ENCODE measurements at places on chromosomes 12 and 14.

- no peaks in the 10 kb centered on the region for H3K4me1 ChIP-seq
- no peak overlapping the region for H3K4me3 ChIP-seq
- 0 out of 2 replicates have a peak, but pooled peaks cover 1% of the 10 kb centered on the region for H3K27me3 ChIP-seq
Measured at GRCh38 chr14:50082308-50082742, 34.0 kb downstream of the VCPKMT start.

DNA sequence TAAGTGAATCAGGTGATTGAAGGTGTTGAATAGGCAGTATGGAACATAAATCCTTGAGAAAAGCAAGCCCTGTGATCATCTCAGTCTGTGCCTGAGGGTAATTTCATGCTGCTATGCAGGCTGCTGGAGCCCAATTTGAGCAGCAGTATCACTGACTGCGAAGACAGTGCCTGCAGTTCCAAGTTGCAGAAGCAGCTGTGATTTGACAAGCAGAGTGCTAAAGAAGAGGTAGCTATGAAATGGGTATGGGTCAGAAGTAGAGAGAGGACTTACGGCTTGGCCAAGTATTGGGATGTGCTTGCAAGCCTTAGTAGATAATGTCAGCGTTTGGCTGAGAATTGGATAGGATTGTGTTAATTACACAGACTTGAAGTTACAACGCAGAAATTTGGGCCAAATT lies 22.5 kb downstream of the PIK3C2G start:
- no peak overlapping the region for H3K27ac ChIP-seq
- no peaks in the 10 kb centered on the region for H3K36me3 ChIP-seq
- no peak for DNase-seq
- no peaks in the 10 kb centered on the region for H3K4me1 ChIP-seq
- no peaks in the 10 kb centered on the region for H3K27me3 ChIP-seq

- no peaks in the 10 kb centered on the region for H3K4me1 ChIP-seq
- no peaks in the 10 kb centered on the region for H3K36me3 ChIP-seq
- no peak overlapping the region for H3K27ac ChIP-seq
- DNase-seq, result no peak
Measured at GRCh38 chr14:71472356-71473340, 459.6 kb upstream of the RGS6 start.

- 0 out of 2 replicates have a peak, but pooled peaks cover 1% of the 10 kb centered on the region for H3K36me3 ChIP-seq
- no peaks in the 10 kb centered on the region for H3K27me3 ChIP-seq
- peaks cover 51% of the 10 kb centered on the region for H3K4me1 ChIP-seq
Measured at GRCh38 chr12:95767703-95768102, 22.9 kb downstream of the NTN4 start.

DNA sequence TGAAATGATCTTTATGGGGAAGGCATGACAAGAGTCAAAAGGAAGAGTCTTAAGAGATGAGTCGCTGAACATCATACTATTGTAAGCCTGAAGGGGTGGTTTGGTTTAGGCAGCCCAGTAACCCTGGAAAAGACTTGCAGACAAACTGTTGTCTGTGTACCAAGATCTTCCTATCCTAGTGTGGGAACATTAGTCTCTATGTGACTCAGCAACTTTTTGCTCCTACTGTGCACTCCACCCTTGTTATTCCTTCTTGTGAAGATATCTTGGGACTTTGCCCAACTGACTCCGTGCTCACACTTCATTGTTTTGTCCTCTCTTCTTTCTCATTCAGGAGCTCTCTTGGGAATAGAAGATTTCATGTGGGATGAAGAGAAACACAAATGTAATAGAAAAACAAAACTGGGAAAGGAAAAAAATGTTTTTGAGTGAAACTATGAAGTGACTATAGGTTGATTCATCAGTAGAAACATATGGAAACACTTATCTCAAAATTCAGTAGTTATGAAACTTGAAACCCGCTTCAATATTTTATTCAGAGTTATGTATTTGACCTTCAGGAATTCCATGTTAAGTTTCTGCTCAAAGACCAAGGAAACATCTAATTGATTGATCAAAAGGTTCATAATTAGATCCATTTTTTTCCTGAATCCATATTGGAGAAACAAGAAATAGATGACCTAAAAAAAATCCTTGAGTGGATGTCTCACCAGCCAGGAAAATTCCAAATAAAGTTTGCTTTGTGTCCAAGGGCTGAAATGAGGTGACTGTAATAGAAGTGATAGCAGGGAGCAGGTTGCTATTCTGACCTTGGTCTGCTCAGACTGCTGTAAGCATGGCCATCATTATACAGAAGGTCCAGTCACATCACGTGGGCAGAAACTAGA lies 67.2 kb downstream of the BTG1 start:
- H3K27ac ChIP-seq, result no peak overlapping the region
- DNase-seq, result no peak
- H3K27me3 ChIP-seq, result no peaks in the 10 kb centered on the region
- no peaks in the 10 kb centered on the region for H3K36me3 ChIP-seq

GRCh38 chr14:73313151-73313550 lies 75.8 kb downstream of the PAPLN start:
- H3K36me3 ChIP-seq, result 0 out of 3 replicates have a peak, but pooled peaks cover 7% of the 10 kb centered on the region
- H3K4me3 ChIP-seq, result no peak overlapping the region
- no peaks in the 10 kb centered on the region for H3K27me3 ChIP-seq
- H3K4me1 ChIP-seq, result no peaks in the 10 kb centered on the region
- no peak overlapping the region for H3K27ac ChIP-seq
- DNase-seq, result no peak

DNA sequence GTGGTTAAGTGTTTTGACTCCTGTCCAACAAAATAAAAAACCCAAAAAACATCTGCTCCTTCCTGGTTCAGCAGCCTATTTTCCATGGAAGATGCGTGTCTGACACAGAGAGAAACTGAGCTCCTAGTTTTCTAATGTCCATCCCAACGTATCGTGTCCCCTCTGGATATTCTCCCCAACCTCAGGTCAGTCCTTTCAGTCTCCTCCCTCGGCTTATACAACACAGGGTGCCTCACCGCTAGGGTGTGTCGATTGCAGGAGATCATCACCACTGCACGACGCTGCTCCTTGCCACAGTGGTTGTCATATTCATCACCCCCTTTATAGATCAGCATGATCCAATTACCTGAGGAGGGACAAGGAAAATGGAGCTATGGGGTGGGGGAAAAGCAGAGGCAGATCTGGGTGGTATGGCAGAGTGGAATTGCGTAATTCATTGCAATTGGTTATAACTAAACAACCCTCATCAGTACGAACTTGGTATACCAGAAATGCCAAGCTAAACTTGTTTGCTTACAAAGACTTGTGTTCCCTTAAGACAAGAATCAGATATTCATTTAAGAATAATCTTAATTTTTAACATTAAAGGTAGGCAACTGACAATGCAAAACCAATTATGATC lies 5.8 kb downstream of the M6PR start:
- H3K27ac ChIP-seq, result no peak overlapping the region
- DNase-seq, result no peak
- H3K27me3 ChIP-seq, result no peaks in the 10 kb centered on the region
- peaks cover 22% of the 10 kb centered on the region for H3K4me1 ChIP-seq
- no peak overlapping the region for H3K4me3 ChIP-seq

- DNase-seq, result no peak
- H3K4me1 ChIP-seq, result no peaks in the 10 kb centered on the region
- H3K36me3 ChIP-seq, result no peaks in the 10 kb centered on the region
- H3K27ac ChIP-seq, result no peak overlapping the region
- no peak overlapping the region for H3K4me3 ChIP-seq
Measured at GRCh38 chr14:101006008-101006407, 102.5 kb upstream of the RTL1 start.

GRCh38 chr12:47819138-47819895 lies 386 bp downstream of the HDAC7 start:
- peak; percentile 50 for DNase-seq
- peak overlapping the region; percentile 78 for H3K4me3 ChIP-seq
- H3K4me1 ChIP-seq, result peaks cover 49% of the 10 kb centered on the region
- no peaks in the 10 kb centered on the region for H3K27me3 ChIP-seq
- H3K27ac ChIP-seq, result no peak overlapping the region
- no peaks in the 10 kb centered on the region for H3K36me3 ChIP-seq

DNA sequence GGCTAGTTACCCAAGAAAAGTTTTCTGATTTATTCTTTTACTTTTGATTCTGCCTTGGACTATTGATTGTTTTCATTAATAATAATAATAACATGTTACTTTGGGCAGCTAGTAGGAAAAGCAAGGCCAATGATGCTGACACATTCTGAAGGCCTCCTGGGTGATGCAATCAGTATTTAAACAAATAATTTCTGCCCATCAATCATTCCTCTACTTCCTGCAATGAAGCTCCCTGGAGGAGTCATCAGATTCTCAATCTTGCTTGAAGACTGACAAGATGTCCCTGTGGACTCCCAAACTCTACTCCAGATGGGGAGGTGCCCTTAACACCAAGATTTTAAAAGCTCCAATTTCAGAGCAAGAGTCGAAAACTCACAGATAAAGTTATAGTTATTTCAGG lies at the start of gene SPX:
Gene SPX (plus strand): TSS at position 244 of the 400 bp plus-strand sequence. CDS start 177 bp downstream, outside the sequence.
- peaks cover 12% of the 10 kb centered on the region for H3K4me1 ChIP-seq

DNA sequence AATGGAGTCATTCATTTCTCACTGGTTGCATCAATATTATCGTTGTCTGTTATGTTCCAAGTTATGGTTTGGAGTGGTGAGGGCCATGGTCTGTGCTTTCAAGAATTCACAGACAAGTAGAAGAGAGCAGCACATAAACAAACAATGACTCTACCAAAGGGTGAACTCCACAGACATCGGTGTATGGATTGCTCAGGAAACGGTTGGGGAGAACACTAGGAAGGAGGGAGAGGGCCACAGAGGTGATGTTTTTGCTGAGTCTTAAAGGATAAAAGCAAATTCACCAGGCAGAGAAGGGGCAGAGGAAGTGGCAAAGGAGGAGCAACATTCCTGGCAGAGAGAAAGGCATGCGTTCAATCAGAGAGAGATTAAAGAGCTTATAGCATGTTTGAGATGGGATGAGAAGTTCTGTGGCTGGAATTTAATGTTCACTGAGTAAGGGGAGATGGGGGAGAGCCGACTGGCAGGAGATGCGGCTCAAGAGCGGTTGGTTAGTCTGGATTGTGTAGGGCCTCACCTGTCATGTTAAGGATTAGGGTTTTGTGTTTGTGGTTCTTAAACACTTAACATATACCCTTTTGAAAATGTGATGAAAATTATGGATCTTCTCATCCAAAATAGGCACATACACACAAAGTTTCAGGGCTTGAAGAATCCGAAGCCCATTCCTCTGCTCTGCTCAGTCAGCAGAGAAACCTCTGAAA lies 42.3 kb upstream of the FRMD6 start:
- no peaks in the 10 kb centered on the region for H3K27me3 ChIP-seq
- H3K36me3 ChIP-seq, result no peaks in the 10 kb centered on the region
- H3K27ac ChIP-seq, result no peak overlapping the region
- DNase-seq, result no peak

- H3K36me3 ChIP-seq, result no peaks in the 10 kb centered on the region
- no peak overlapping the region for H3K27ac ChIP-seq
- H3K4me3 ChIP-seq, result no peak overlapping the region
Measured at GRCh38 chr14:33499687-33500086, 451.2 kb downstream of the EGLN3 start.

DNA sequence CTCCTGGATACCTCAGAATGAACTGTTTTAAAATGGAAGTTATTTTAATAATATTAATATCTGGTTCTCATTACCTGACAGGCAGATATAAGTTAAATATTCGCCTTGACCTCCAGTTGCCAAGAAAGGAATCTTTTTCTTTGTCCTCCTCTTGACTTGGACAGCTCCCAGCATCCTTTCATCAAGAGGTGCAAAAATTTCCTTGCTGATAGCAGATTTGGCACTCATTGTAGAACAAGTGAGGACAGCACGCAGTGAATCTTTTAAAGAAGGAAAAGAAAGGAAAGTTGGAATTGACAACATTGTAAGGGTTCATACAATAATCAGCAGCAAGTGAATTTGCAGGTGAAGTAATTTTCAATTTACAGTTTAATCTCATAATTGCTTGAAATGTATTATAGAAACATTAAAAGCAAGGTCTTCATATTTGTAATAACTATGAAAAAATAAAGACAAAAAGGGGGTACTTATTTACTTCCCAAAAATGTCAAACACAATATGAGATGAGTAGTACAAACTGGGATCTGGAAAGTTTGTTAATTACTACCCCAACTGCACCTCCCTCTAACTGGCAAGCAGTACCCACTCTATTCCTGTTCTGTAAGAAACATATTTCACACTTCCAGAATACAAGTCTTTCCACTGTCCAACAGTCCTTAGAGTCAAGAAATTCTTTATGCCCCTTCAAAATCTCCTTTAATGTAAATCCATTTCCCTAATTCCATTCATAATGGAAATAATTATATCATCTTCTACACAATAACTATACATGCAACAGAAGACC lies 75.2 kb downstream of the STXBP6 start:
- H3K27me3 ChIP-seq, result no peaks in the 10 kb centered on the region
- H3K27ac ChIP-seq, result no peak overlapping the region
- DNase-seq, result no peak
- H3K4me1 ChIP-seq, result peaks cover 27% of the 10 kb centered on the region

DNA sequence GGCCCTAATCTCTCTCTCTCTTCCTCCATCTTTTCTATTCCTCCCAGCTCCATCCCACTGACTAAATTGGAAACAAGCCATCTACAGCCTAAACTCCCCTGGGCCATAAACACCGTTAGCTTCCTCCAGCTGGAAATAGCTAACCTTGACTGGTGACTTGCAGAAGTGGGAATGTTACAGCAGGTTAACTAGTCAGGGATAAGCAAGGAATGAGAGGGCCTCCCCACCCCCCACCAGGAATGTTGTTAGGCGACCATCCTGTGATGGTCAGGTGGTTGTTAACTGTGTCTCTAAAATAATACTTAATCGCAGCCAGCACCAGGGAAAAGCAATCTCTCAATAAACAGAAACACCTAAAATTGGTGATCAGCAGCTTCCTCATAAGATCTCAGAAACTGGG lies 40.8 kb downstream of the MIS18BP1 start:
- H3K27ac ChIP-seq, result no peak overlapping the region
- H3K4me1 ChIP-seq, result peaks cover 29% of the 10 kb centered on the region
- no peaks in the 10 kb centered on the region for H3K27me3 ChIP-seq

GRCh38 chr12:68260153-68260552 lies 6.7 kb upstream of the IL22 start:
- no peak overlapping the region for H3K27ac ChIP-seq

DNA sequence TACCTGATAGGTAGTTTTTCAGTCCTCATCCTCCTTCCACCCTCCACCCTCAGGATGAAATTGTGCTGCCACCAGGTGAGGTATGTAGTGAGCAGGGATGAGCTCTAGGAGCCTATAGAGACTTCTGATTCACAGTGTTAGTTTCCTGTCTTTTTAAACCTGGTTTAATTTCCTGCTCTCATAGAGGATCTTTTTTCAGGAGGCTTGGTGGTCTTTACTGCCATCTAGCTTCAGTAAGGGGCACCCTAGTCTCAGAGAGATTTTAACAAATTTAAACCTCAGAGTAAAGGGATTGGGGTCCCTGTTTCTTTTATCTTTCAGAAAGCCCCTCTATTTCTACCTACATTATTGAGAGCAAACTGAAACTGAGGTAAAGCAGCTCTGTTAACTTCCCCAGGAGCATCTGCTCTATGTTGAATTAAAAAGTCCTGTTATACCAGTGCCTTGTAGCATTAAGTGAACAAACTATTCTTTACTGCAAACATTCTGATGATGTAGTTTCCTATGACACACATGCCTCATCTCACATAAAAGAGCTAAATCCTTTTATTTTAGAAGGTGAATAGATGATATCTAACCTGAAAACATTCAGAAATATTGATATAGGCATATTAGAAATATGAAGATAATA lies 172.2 kb upstream of the DDHD1 start:
- H3K27me3 ChIP-seq, result no peaks in the 10 kb centered on the region
- no peaks in the 10 kb centered on the region for H3K4me1 ChIP-seq
- H3K36me3 ChIP-seq, result no peaks in the 10 kb centered on the region
- no peak overlapping the region for H3K27ac ChIP-seq
- no peak overlapping the region for H3K4me3 ChIP-seq

GRCh38 chr12:79402606-79403005 lies 288.2 kb downstream of the PAWR start:
- H3K27me3 ChIP-seq, result no peaks in the 10 kb centered on the region
- H3K36me3 ChIP-seq, result no peaks in the 10 kb centered on the region
- H3K27ac ChIP-seq, result no peak overlapping the region
- no peak for DNase-seq
- no peaks in the 10 kb centered on the region for H3K4me1 ChIP-seq
